Left renal pelvis (tissue), 4 donors: ENCODE measurements at places on chromosomes 12 and 14.

DNA sequence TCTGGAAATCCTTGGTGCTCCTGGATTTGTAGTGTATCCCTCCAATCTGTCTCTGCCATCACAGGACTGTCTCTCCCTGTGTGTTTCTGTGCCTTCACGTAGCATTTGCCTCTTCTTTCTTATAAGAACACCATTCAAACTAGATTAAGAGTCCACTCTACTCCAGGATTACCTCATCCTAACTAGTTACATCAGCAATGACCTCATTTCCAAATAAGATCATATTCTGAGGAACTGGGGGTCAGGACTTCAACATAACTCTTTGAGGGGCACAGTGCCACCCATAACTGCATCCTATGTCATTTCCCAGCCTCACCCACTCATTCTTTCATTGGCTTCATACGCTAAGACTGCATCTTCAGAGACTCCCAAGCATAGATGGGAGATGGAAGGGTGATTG is 106.2 kb downstream of the NT5DC3 start:
- DNase-seq = no peak

DNA sequence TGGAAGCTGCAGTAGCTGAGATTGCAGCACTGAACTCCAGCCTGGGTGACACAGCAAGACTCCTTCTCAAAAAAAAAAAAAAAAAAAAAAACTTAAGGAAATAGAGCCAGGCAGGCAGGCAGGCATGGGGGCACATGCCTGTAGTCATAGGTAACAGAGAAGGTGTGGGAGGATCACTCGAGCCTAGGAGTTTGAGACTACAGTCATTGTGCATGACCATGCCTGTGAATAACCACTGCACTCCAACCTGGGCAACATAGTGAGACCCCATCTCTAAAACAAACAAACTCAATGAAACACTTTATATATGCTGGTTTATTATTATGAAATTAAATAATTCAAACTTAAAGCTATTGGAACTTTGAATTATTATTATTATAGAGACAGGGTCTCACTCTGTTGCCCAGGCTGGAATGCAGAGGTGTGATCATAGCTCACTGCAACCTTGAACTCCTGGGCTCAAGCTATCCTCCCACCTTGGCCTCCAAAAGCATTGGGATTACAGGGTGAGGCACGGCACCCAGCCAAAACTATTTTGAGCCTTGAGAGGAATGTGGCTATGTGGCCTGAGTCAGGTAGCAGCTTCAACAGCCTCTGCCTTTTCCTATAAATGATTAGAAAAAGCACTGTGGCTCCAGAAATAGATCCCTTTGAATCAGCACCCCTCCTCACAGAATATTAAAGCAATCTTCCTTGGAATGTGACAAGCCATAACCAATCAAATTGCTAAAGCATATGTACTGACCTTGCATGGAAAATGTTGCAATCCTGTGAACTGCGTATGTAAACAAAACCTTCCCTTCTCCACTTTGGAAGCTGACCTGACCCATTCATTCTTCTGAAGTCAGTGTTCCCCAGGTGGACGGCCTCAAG is 34.7 kb upstream of the YY1 start:
- DNase-seq = no peak

- DNase-seq = no peak
Measured at GRCh38 chr12:68234140-68234539, 8.5 kb upstream of the IL26 start.

DNA sequence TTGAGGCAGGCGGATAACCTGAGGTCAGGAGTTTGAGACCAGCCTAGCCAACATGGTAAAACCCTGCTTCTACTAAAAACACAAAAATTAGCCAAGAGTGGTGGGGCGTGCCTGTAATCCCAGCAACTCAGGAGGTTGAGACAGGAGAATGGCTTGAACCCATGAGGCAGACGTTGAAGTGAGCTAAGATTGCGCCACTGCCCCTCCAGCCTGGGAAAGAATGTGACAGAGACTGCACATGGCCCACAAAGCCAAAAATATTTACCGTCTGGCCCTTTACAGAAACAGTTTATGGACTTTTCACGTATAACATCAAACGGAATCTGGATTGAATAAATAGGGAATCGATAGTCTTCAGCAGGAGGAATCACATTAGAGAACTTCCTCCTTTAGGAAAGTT is 3.5 kb downstream of the RSRC2 start:
- DNase-seq = no peak

- no peak for DNase-seq
Measured at GRCh38 chr12:118846416-118846815, 134.9 kb upstream of the SRRM4 start.

- DNase-seq = no peak
Measured at GRCh38 chr12:94182986-94183707, 34.8 kb downstream of the PLXNC1 start.

DNA sequence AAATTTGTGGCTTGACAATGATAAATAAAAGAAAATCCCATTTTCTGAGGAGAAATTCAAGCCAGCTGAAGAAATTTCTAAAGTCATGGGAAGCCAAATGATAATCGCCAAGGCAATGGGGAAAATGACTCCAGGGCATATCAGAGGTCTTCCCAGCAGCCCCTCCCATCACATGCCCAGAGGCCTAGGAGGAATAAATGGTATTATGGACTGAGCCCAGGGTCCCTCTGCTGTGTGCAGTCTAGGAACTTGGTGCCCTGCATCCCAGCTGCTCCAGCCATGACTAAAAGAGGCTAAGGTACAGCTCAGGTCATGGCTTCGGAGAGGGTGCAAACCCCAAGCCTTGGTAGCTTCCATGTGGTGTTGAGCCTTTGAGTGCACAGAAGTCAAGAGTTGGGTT is 4.4 kb downstream of the CLEC12A start:
- DNase-seq = no peak

DNA sequence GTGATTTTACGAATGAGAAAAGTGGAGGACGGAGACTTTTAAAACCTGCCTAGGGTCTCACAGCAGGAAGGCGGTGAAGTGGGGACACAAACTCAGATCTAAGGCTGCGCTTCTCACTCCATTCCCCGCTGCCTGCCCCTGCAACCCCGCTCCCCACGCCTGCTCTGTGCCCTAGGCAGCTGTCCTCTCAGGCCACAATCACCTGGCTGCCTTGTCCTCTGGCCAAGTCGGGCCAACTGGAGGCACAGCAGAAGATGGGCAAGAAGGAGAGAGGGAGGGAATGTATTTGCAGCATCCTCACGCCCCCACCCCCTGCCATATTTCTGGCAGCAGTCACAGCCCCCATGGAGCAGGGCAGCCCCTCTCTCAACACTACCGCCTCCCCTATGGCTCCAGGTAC is 94.9 kb downstream of the CHGA start:
- DNase-seq = no peak

- no peak for DNase-seq
Measured at GRCh38 chr14:68246786-68247105, 427.2 kb downstream of the RAD51B start.

GRCh38 chr12:99978152-99978551 is 6.6 kb downstream of the ANKS1B start:
- DNase-seq = no peak

- DNase-seq = no peak
Measured at GRCh38 chr14:28196878-28197277, 569.7 kb upstream of the FOXG1 start.

- DNase-seq = no peak
Measured at GRCh38 chr14:100134586-100134985, 24.9 kb downstream of the DEGS2 start.

DNA sequence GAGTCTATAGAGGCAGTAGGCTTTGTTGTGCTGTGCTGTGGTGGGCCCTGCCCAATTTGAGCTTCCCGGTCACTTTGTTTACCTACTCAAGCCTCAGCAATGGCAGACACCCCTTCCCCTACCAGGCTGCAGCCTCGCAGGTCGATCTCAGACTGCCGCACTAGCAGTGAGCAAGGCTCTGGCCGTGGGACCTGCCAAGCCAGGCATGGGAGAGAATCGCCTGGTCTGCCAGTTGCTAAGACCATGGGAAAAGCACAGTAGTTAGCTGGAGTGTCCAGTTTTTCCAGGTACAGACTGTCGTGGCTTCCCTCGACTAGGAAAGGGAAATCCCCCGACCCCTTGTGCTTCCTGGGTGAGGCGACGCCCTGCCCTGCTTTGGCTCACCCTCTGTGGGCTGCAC is 26.3 kb downstream of the ANO6 start:
- no peak for DNase-seq

- DNase-seq = no peak
Measured at GRCh38 chr12:100795174-100795799, 711 bp downstream of the ANO4 start.

GRCh38 chr14:61146899-61147298 is 134.2 kb downstream of the TMEM30B start:
- DNase-seq = no peak

GRCh38 chr12:69985656-69986055 is 160.6 kb downstream of the MYRFL start:
- no peak for DNase-seq

DNA sequence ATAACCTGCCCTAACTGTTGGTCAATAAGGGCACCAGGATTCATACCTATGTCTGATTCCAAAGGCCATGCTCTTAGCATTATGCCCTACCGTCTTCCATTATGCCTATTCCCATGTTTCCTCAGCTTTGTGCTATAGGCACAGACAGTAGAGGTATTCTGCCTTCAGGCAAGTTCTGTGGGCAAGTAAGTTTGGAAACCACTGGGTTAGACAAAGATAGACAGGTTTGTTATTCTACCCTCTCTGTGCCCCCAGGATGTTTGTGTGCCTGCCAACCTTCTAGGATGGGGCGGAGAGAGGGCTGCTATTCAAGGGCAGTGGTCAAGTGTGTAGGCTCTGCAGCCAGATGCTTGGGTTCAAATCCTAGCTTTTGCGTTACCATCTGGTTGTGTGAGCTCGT is 4.6 kb downstream of the RAPGEF3 start:
- no peak for DNase-seq

GRCh38 chr12:69513297-69513696 is 43.1 kb downstream of the FRS2 start:
- DNase-seq = no peak

DNA sequence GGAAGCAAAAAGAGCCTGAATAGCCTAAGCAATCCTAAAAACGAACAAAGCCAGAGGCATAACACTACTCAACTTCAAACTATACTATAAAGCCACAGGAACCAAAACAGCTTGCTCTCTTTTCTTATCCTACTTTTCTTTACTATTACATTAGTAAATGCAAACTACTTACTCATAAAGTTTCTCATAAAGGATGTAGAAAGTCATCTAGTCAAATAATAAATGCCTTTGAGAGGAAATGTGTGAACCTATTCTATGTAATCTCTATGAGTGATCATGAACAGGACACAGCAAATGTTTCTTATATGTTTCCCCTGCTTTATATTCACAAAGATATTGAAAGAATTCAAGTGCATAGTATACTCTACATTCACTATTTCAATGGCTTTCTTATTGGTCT is 176.9 kb upstream of the MDGA2 start:
- DNase-seq = no peak

DNA sequence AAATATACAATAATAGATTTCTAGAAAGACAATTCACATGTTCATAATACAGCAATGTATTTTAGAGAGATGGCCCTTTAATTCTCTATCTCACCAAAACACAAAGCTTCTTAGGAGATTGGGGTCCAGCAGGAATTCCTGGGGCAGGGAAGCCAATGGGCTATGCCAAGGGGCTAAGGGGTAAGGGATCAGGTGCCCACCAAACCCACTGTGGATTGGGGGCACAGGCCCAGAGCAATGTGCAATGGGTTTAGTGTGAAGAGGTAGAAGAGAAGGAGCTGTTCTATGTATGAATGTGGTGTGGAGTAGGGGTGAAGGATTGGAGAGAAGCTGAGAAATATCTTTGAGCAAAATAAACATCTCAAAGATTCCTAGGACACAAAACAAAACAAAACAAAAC is 2.6 kb downstream of the HOXC13 start:
- no peak for DNase-seq

GRCh38 chr12:1272142-1272541 is 281.1 kb downstream of the ERC1 start:
- DNase-seq = no peak

- no peak for DNase-seq
Measured at GRCh38 chr12:70798016-70798783, 122.3 kb downstream of the PTPRR start.

DNA sequence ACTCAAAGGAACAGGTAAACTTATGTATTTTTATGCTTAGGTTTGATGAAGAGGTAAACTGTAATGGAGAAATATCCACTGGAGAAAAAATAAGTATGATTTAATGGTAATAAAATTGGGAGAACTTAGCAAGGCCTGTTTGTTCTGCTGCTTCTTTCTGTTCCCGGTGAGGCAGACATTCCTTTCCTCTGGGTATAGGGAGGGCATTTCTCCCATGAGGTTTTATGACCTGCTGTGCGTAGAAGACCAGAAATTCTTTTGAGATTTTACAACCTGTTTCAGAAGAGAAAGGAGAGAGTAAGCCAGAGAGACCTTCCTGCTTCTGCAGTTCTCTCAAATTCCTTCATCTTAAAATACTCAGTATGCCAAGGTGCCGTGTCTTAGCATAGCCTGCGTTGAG is 139.4 kb upstream of the RMST start:
- DNase-seq = no peak

GRCh38 chr14:102870994-102871831 is 51.2 kb upstream of the AMN start:
- no peak for DNase-seq

- DNase-seq = no peak
Measured at GRCh38 chr12:70007687-70008086, 182.7 kb downstream of the MYRFL start.

DNA sequence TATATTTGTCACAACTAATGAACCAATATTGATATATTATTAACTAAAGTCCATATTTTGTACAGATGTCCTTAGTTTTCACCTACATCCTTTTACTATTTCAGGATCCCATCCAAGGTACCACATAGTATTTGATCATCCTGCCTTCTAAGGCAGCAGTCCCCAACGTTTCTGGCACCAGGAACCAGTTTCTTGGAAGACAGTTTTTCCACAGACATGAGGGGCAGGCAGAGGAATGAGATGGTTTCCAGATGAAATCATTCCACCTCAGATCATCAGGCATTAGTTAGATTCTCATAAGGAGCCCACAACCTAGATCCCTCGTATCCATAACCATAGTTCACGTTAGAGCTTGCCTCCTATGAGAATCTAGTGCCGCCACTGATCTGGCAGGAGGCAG is 82.8 kb upstream of the BCL2L14 start:
- DNase-seq = no peak

- no peak for DNase-seq
Measured at GRCh38 chr14:103002578-103003350, 54.6 kb downstream of the CDC42BPB start.
